ENCODE measurements at places on chromosomes 1 and 21. TPM values are rescaled to one million over a fixed set of nuclear protein-coding genes. Genes with fewer than 3 reads are reported as not detected.

KCNK1 gene
- total RNA-seq, result not detected

OR6K3 gene
- total RNA-seq, result not detected

KANK4 gene
- total RNA-seq, result not detected

OR2T6 gene
- total RNA-seq, result not detected

CFAP107 gene
- not detected for total RNA-seq

Measured in melanocyte of skin (primary cell).